ENCODE measurements at places on chromosomes 11 and 22.

DNA sequence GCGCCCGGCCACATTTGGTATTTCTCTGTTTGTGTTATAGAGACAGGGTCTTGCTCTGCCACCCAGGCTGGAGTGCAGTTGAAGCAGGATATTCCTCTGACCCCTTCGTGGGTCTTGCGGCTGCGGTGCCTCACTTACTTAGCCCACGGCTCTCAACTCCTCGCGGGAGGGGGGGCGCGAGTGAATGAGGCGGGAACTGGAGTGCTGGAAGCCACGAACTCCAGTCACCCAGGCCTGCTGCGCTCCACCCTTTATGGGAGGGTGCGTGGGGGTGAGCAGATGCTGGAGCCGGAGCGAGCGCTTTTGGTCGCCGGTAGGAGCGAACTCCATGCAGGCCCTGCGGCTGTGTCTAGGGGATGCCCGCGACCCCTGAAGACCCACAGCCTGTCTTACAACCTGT, 1.8 kb downstream of the C11orf54 start:
- no peak for DNase-seq

GRCh38 chr11:27084518-27084917, 43.9 kb downstream of the BBOX1 start:
- DNase-seq, result no peak

GRCh38 chr11:477052-477715, 27.1 kb downstream of the PTDSS2 start:
- DNase-seq, result no peak

GRCh38 chr11:85313741-85314140, 313.4 kb downstream of the DLG2 start:
- no peak for DNase-seq

GRCh38 chr22:40113696-40114095, 64.0 kb upstream of the TNRC6B start:
- DNase-seq, result no peak

- DNase-seq, result no peak
These were observed 89.6 kb downstream of the ISX start for GRCh38 chr22:35155403-35156025.

- DNase-seq, result no peak
These were observed 57.9 kb downstream of the TRIM29 start for GRCh38 chr11:120079750-120080610.

DNA sequence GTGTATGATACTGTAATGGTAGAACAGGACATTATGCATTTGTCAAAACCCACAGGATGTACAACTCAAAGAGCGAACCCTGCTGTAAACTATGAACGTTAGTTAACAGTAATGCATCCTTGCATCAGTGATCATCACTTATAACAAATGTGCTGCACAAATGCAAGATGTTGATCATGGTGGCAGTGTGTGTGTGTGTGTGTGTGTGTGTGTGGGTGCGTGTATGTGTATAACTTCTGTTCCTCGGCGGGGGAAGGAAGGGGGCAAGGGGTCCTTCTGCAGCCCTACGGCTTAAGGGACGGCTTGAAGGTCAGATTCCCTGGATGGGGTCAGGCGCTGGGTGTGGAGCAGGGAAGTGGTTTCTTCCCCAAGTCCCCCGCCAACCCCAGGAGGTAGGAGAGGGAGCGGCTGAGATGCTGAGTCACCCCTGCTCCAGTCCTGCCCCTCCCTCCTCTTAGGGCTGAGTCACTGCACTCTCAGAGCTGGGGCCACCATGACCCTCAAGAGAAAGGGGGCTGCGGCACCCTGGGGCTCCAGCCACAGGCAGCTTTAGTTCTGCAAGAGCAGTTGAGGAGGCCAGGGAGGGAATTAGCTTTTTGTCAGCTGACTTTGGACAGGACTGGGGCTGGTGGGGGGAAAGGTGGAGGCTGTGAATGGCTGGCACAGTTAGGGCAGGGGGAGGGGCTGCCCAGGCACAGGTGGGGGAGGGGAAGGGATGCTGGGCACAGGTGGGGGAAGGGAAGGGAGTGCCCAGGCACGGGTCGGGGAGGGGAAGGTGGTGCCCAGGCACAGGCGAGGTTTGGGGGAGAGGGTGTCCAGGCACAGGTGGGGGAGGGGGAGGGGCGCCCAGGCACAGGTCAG, 8.8 kb upstream of the CTSD start:
- no peak for DNase-seq

- DNase-seq, result no peak
These were observed 127.5 kb upstream of the SERPIND1 start for GRCh38 chr22:20646415-20646814.

All from left renal cortex interstitium (tissue), 4 donors.